T-cell (primary cell): ENCODE measurements at places on chromosomes 7 and 10.

GRCh38 chr10:6211671-6212635 lies 9.2 kb downstream of the PFKFB3 start:
- no peak for DNase-seq

DNA sequence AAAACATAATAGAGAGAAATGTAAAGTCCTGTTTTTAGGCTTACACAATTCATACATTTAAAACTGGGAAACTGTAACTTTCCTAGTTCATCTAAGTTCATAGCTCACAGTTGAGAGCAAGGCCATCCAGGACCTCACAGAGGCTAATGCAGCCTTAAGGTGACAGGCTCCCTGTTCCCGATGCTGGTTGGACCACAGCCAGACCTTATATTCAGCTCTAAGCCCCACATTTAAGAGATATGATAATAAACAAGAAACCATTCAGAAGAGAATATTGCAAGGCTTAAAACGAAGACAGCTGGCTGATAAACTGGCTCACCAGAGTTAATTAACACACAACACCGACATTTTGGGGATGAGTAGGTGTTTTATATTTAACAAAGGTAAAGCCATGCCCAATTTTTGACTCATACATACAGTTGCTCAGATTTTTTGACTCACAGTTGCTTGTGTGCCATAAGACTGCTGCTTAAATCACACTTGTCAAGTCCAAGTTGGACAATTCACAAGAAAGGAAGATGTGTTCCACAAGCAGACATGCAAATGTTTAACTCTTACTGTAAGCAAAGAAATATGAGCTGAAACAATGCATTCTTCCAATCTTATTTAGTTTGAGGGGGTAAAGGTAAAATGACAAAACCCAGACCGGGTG lies 41.1 kb upstream of the TMEM213 start:
- no peak for DNase-seq

DNA sequence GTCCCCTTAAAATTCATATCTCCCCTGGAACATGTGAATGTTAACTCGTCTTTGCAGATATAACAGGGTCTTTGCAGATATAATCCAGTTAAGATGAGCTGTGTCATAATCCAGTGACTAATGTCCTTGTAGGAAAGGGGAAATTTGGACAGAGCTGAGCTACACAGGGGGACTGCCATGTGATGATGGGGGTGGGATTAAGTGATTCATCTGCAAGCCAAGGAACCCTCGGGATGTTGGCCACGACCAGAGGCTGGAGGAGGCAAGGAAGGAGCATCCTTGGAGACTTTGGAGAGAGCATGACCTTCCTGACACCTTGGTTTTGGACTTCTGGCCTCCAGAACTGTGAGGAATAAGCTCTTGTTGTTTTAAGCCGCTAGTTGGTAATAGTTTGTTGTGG lies 153.9 kb upstream of the PCBD1 start:
- DNase-seq, result no peak

DNA sequence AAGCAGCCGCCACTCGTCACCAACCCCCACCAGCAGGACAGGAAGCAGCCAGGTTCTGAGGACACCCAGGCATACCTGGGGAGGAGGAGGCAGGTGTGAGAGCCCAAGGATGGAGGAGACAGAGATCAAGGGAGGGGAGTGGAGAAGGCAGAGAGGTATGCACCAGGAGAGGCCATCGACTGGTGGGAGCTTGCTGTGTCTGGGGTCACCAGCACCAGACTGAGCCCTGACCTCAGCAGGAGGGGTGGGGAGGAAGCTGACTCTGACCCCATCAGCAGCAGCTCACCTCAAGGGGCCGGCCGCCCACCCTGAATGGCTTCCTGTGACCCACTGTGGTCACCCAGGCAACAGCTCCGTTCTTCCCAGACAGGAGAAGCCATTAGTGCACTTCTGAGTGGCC lies 7.8 kb downstream of the VIPR2 start:
- DNase-seq, result no peak

- peak; percentile 53 for DNase-seq
Observed at GRCh38 chr7:1054861-1055450, 10.6 kb downstream of the GPR146 start.

DNA sequence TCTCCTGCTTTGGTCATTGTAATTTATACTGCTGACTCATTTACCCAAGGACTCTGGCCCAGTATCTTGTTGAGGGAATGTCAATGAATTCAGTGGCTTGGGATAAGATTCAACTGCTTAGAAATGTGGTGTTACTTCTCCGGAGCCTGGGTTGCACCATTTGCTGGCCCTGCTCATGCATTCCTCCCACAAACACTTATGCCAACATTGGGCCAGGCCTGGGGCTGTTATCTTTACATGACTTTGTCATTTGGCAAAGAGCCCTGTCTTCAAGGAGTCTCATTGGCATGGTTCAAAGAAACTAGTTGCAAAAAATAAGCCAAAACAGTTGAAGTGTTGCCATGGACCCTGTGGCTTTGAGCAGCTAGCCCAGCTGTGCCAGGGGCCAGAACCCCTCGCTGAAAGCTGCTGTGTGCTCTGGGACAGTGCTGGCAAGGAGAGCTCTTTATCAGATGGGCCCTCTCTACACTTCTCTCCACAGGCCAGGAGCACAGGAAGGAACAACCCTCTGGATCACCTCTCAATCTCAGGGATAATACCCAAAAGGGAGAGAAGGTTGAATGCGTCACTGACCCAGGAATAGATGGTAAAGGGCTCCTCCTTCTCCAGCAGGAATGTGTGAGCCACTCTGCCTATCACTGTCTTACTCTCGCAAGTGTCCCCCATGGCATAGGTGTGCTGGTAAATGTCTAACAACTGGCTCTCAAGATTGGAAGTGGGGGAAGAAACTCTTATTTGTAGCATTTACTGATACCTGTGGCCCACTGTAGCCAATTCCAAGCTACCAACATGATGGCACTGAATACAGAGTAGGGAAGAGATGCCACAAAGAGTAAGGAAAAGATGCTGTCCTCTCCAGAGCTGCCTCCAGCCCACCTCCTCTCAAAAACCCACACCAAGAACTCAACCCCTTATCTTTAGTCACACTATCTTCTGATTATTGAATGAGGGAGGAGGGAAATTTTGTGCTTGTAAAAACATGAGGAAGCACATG lies 23.5 kb upstream of the PDE1C start:
- DNase-seq, result no peak

DNA sequence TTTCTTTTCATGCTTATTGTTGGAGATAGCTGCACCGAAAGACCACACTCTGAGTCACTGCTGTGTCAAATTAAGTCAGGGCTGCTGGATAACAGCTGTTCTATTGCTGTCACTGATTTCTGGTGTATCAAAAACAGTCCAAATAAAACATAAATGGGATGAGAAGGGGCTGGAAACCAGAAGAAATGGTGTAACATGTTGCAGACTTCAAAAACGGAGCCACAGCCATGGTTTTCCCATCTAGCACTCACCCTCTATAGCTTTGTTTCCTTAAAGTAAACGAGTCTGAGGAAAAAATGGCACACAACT lies 103.3 kb upstream of the DIP2C start:
- DNase-seq, result no peak

- no peak for DNase-seq
Observed at GRCh38 chr7:68789597-68789996, 808.7 kb upstream of the AUTS2 start.

DNA sequence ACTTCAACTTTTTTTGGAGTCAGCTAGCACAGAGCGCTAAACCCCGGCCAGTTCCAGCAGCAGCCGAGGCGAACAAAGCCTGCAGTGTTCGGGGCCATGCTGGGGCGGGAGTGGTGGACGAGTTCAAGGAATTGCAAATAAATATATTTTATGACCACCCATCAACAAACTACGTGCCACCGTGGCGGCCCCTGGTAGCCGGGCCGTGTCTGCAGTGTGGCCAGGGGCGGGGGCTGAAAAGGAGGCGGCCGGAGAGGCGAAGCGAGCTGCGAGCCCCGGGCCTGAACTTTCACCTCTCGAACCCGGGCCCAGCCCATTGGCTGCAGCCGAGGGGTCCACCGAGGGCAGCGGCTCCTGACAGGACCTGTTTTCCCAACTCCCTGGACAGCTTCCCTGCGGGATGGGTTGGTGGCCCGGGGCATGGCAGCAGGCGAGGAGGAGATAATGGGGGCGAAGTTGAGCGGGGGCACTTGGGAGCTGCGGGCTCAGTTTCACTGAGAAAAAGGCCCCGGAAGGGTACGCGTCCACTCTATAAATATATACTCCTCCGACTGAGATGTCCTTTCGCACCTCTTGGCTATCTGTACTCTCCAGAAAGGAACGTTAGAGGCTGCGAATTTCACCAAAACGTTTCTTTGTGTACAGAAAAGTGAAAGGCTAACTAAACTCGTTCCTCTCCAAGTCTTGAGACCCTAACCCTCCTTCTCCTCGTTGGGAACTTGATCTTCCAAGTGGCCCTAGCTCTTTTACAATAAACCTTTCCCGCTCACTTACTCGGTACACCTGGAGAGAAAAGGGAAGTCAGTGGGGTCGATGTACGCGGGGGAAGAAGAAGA lies 164.6 kb upstream of the PPP1R3A start:
- DNase-seq, result no peak

DNA sequence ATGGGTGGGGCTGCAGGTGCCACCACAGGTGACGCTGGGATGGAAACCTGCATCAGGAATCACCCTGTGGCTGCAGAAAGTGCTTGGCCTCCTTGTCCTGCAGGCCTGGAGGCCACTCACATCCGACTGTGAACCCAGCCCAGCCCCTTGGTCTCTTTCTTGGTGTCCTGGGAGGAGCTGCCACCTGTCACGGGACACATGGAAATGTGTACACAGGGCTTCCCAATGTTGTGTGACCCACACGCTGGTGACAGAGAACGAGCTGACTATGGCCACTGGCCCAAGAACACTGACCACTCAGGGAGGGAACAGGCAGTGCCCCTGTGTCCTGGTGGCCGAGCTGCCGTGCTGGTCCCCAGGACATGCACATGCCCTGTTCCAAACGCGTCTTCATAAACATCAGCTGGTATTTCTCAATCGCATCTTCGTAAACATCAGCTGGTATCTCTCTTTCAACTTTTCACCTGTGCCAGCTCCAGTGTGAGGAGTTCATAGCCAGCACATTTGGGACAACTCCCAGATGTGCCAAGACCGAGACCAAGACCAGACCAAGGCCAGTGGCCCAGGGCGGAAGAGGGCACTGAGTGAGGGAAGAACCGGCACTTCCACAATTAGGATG lies 57.9 kb upstream of the INPP5A start:
- DNase-seq, result no peak

DNA sequence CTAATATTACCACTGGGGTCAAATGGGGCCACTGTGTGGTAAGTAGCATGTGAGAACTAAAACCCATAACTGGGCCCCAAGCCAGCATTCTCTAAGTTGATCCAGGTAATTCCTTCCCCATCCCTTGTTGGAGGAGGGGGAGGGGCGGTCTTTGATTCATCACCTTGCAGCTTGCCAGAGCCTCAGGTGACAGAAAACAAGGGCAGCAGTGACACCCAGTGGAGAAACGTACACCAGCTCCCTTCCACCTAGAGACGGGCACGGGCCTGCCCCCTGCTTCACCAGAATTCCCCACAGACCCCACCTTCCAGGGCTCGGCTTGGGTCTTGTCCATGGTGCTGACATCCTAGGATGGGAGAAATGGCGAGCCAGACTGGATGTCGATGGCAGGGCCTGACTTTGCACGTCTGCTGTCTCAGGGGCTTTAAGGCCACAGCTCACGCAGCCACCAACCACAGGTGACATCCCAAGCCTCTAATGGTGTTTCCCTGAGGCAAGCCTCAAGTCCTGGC lies 102.0 kb downstream of the STRA8 start:
- no peak for DNase-seq

DNA sequence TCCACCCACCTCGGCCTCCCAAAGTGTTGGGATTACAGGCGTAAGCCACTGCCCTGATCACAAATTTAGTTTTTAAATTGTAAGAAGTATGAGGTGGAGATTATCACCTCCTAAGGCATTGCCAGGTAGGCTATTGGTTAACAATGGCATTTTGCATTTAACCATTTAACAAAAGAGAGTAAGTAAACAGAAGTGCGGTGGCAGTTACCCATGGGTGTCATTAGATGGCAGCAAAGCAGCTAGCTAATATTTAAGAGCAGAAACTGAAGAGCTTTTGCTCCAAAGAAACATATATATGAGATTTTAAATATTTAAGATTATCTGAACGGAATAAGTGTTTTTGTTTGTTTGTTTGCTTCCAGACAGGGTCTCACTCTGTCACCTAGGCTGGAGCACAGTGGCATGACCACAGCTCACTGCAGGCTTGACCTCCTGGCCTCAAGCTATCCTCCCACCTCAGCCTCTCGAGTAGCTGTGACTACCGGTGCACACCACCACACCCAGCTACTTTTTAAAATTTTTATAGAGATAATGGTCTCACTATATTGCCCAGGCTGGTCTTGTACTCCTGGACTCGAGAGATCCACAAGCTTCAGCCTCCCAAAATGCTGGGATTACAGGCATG lies 325.5 kb upstream of the C7orf33 start:
- peak; percentile 13 for DNase-seq

DNA sequence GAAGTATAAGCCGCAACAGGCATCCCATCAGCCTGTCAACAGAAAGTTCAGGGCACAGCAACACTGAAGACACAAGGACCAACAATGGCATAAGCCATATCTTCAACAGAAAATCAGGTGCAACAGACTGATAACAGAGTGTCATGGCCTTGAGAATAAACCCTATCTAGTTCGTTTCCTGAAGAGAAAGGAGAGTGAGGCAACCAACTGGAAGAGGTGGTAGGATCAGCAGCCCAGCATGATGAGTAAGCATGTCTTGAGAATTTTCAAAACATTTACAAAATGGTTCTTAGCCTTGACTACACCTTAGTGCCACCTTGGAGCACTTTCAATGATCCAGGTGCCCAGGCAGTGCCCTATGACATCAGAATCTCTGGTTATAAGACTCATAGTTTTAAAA lies 290.2 kb upstream of the SEMA3C start:
- DNase-seq, result no peak

GRCh38 chr7:101134399-101134980 lies 7.6 kb downstream of the SERPINE1 start:
- DNase-seq, result no peak

DNA sequence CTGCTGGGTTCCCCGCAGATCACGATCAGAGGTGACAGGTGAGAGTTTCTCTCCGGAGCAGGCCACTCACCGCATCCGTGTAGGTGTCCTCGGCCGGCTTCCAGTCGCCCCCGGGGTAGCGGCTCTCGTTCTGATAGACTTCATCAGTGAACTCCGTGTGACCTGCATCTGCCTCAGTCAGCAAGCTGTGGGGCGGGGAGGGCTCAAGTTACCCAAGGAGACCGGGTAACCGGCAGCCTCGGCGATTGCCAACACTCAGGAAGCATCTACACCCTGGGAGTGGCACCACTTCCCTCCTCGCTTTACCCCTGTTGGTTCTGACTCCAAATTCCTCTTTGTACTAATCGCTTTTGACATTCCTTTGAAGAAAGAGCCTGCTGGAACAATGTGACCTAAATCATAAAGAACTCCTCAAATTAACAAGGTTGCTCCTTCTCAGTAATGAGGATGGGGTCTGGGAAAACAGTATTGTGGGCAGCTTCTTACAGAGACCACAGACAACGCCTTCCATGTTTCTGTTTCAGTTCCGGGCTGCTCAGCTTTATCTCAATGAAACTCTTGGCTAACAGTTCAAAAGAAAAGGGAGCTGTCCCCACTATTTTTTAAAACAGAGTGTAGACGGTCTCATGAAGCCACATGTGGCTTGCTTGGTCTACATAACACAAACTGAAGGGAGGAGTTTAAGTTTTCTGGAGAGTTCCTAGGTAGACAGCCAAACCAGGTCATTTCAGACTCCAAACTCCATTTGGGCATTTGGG lies 118.1 kb downstream of the MYOF start:
- DNase-seq, result peak; percentile 7
